Muscle of back (tissue), 13 donors: ENCODE measurements at places on chromosomes 7 and 10. TPM values are rescaled to one million over a fixed set of nuclear protein-coding genes. Genes with fewer than 3 reads are reported as not detected.
A peak's percentile ranks its signal among the peaks of the same experiment; 100 is the strongest.

GRCh38 chr10:30171601-30172000, 112.2 kb upstream of the JCAD start:
- DNase-seq: no peak

- no peak for DNase-seq
Measured at GRCh38 chr7:2856388-2857169, 12.5 kb upstream of the GNA12 start.

DNA sequence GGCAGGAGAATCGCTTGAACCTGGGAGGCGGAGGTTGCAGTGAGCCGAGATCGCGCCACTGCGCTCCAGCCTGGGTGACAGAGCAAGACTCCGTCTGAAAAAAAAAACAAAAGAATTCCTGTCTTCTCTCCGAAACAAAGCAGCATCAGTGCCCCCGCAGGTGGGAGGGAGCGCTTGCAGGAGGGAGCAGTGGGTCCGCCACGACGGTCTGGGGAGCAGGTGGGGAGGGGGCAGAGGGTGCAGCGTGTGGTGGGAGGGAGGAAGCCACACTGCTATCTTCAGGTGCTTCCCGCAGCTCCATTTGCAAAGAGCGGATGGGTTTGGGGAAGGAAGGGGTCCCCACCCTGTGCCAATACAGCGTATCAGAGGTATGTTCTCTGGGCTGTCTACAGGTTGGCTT, 31.7 kb downstream of the LIMK1 start:
- no peak for DNase-seq

The CRYGN gene
- polyA plus RNA-seq: not detected

DNA sequence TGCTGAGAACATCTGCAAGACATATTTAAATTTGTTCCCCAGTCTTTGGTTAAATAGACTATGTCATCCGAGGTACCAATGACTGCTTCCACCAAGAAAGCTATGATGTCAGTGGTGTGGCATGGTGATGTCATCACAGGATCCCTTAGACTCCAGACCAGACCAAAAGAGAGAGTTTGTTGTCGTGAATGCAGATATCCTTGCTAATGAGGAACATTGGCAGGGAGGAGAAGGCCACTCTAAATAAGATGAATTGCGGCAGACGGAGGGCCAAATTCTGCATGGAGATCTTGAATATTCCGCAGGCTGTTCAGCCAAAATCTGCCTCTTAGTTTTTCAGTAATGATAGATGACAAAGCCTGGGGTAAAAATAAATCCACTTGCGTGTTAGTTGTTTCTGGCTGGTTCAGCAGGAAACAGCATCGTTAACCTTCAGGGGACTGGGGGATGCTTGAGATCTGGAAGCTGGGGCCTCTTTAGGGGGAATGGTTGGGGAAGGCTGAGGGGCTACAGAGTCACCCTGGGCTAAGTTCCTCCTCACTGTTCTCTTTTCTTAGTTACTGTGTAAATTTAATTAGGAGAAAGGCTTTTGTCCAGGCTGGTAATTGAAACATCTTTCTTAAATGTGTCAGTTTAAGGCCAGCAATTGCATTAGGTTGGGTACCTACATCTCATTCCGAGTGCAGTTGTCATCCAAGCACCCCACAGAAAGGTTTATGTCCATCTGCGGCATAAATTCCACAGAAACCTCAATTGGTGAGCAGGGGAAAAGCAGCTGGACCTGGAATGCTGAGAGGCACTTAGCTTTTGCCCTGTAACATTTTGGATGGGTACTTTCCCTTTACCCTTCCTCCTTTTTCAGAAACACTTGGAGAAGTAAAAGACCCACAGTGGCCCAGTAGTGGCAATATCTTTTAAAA, 11.6 kb upstream of the CAMK1D start:
- peak; percentile 52 for DNase-seq

DNA sequence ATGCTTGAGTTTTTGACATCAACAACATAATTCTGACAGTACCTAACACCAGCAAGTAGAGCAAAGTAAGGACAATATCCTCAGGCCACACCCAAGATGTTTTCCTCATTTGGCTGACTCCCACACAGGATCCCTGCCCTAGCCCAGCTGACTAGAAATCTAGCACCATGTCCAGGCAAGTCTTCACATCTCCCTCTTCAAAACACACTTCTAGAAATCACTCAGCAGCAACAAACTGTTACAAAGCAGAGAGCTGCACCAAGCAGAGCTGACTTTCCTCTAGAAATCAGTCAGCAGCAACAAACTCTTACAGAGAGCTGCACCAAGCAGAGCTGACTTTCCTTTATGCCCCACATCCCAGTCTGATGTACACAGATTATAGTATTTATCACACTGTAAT, 7.7 kb downstream of the TMEM168 start:
- no peak for DNase-seq

GRCh38 chr7:75571209-75571608, 79.1 kb downstream of the SPDYE5 start:
- no peak for DNase-seq

DNA sequence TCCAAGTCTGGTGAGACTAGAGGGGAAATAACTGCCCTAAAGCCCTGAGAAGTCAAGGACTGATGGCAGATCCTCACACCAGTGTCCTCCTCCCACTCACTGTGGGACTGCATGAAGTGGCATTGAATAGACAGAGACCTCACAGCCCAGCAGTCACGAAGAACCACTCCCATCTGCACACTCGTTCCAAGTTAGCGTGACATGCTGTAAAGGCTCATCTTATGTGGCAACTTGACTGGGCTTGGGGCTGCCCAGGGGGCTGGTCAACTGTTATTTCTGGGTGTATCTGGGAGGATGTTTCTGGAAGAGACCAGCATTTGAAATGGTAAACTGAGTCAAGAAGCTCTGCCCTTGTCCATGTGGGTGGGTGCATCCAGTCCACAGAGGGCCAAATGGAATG, 104.7 kb downstream of the ADARB2 start:
- no peak for DNase-seq

The CELF2 gene
- polyA plus RNA-seq: 56.5 TPM
